ENCODE measurements at places on chromosomes 16 and 17. TPM values are rescaled to one million over a fixed set of nuclear protein-coding genes. Genes with fewer than 3 reads are reported as not detected.

MRPL45 gene
- total RNA-seq = 40.2 TPM

TBX6 gene
- total RNA-seq = 0.18 TPM

DNAH3 gene
- under 0.01 TPM for total RNA-seq

CTRB2 gene
- total RNA-seq = not detected

AANAT gene
- not detected for total RNA-seq

FOXN1 gene
- not detected for total RNA-seq

Data from pulmonary artery endothelial cell (primary cell).